ENCODE measurements at places on chromosomes 4 and X. TPM values are rescaled to one million over a fixed set of nuclear protein-coding genes. Genes with fewer than 3 reads are reported as not detected.

The HMGN5 gene
- 2.7 TPM for total RNA-seq

The ZCCHC12 gene
- total RNA-seq = not detected

The PRDX4 gene
- 287 TPM for total RNA-seq

The ARSJ gene
- 6.3 TPM for total RNA-seq

The NAP1L3 gene
- 0.37 TPM for total RNA-seq

The TCEAL9 gene
- total RNA-seq = 86.2 TPM

The G6PD gene
- 1,681 TPM for total RNA-seq

The RHOH gene
- total RNA-seq = not detected

The NOX1 gene
- total RNA-seq = 0.10 TPM

The GYPE gene
- total RNA-seq = not detected

The TCEAL4 gene
- 110 TPM for total RNA-seq

The TIGD4 gene
- 0.20 TPM for total RNA-seq

The GAGE12J gene
- not detected for total RNA-seq
